ENCODE measurements at places on chromosomes 12 and 14.

GRCh38 chr14:95095996-95096395 is 61.3 kb downstream of the DICER1 start:
- no peak for DNase-seq

- no peak for DNase-seq
Measured at GRCh38 chr14:47744155-47744554, 68.8 kb upstream of the MDGA2 start.

DNA sequence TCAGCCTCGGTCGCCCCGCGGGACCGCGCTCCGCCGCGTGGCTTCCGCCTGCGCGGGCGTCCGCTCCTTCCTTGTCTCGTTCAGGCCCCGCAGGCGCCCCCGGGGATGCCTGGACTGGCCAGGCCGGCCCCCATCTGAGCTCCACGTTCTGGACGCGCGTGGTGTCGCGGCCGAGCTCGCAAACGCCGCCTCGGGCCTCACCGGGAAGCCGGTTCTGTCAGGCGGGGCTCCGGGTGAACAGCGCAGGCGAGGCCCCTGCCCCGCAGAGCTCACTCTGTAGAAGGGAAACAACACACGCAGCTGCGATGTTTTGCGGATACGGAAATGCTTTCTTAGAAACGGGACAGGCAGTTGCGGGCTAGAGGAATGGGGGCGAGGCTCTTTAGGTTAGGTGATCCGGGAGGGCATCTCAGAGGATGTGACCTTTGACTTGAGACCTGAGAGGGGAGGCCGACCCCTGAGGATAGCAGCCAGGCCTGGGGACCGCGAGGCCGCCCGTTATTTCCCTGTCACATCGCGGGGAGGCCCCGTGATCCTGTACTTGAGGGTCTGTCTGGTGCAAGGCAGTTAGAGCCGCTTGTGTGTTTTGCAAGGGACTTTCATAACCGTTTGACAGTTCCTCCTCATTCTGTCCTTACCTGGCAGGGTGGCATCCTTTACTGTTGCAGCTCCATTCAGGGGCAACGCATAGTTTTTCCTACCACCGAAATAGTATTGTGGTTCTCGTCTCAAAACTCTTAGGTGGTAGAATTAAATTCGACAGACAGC is 584 bp downstream of the VRK1 start:
- DNase-seq, result no peak

- no peak for DNase-seq
Measured at GRCh38 chr12:47888153-47888819, 16.5 kb downstream of the VDR start.

- no peak for DNase-seq
Measured at GRCh38 chr14:104964546-104964945, 13.6 kb downstream of the AHNAK2 start.
